ENCODE measurements at places on chromosomes 1 and 21. TPM values are rescaled to one million over a fixed set of nuclear protein-coding genes. Genes with fewer than 3 reads are reported as not detected.

NCDN gene
- total RNA-seq, result 20.2 TPM

GRCh38 chr1:29202053-29202452 is 20.4 kb upstream of the SRSF4 start:
- DNase-seq, result no peak

DNA sequence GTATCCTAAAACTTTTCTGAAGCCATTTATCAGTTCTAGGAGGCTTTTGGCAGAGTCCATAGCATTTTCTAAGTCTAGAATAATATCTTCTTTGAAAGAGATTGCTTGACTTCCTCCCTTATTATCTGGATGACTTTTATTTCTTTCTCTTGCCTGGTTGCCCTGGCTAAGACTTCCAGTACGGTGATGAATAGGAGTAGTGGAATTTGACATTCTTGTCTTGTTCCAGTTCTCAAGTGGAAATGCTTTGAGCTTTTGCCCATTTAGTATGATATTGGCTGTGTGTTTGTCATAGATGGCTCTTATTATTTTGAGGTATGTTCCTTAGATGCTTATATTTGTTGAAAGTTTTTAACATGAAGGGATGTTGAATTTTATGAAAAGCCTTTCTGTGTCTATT is 1647.9 kb downstream of the PLA2G4A start:
- no peak for DNase-seq

DNA sequence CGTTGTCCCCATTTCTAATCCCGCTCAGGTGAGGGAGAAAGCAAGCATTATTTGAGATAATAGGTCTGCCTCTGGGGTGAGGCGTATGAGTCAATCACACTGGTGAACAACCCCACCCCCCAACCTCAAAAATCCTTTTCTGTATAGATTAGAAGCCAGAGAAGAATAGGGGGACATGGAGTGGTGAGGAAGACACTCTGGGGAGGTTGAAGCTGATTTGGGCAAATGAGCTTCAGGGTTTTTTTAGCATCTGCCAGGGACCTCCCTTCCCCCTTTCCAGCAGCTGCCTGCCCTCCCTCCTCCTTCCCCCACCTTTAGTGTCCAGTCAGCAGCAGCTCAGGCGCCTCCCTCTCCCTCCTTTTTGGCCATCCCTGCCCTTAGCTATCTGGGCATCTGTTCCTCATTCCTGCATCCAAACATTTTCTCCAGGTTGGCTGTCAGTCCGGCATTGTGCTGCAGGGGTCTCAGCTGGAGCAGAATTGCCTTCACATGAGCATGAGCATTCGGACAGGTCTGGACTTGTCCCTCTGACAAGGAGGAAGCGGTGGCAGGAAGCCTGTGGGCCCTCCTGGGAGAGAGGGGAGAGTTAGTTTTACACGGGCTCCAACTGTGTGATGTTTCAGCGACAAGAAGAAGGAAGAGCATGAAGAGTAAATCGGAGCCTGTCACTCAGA is 30.8 kb upstream of the PTGFRN start:
- no peak for DNase-seq

DNA sequence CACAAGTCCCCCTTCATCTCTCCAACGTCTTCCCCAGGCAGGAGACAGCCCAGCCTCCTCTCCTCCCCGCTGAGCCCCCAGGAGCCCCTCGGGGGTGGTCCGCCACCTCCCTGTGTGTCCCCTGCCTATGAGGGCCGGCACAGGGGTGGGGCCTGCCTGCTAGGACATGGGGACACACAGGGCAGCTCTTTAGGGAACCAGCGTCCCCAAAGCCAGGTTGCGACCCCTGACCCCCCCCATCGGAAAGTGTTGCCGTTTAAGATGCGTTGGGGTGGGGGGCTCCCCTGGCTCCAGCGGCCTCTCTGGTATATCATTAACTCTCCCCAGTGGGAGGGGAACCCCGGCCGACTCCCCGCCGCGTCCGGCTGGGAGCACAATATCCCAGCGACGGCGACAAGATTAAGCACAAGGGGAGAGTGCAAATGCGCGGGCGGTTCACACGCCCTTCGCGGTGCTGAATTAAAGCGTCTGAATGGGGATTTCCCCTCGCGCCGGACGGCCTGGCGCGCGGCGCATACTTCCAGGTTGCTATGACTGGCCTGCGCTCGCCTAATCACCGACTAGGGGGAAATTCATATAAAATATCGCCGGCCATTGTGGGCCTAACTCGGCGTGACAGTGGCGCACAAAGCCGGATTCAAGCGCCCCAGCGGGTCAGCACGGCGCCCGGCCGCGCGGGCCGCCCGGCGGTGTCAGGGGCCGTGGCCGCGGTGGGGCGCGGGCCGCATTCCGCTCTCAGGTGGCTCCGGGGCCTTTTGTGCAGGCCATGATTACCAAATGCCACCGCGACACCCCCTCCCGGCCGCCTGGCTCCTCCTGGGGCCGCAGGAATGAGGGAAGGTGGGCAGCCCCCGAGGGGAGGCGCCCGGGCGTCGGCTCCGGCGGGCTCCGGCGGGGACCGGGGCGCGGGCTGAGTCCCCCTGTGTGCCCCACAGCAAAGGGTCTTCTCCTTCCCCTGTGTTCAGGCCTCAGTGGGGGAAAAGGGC is 30.9 kb downstream of the WNT3A start:
- no peak for DNase-seq

YARS1 gene
- total RNA-seq, result 96.7 TPM

DNA sequence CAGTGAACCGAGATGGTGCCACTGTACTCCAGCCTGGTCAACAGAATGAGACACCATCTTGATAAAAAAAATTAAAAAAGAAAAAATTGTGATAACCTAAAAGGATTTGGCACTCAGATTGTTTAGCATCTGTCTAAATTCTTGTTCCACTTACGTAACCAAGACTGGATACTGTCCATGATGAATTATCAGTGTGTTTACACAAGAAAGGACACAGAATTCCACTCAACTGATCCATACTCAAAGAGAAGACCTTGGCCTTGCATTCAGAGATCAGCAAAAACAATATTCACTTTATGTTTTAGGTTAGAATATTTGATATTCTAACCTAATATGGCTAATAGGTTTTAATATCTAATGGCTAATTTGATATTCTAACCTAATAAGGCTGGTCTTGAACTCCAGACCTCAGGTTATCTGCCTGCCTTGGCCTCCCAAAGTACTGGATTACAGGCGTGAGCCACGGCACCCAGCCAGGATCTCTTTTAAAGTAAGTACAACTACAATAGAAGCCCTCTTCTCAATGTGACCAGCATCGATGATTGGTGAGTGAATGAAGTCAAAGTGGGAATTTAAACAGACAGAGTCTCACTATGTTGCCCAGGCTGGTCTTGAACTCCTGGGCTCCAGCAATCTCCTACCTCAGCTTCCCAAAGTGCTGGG is 43.1 kb upstream of the COX20 start:
- DNase-seq, result no peak

GRCh38 chr1:182829285-182829932 is 9.7 kb upstream of the DHX9 start:
- no peak for DNase-seq

DNA sequence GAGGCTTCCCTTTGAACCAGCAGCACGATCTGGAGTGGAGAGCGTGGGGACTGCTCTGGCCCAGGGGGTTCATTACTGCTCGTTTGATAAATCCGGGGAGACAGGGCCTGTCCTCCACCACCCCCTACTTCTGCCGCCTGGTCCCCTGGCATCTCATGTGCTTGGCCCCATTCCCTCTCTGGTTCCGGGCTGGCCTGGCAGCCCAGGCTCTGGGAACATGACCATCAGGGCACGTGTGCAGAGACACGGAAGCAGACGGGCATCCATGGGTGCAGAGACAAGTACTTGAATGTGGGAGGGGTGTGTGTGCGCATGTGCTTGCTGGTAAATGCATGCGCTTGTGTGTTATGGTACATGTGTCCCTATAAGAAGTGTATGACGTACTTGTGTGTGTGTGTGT is 75.5 kb downstream of the KIRREL1 start:
- no peak for DNase-seq
